Activated CD4-positive, CD25-positive, alpha-beta regulatory T cell treated with anti-CD3 and anti-CD28 coated beads, Interleukin-2, amount 50 U/mL, for 72 hours (primary cell): ENCODE measurements at places on chromosomes 3 and 15.

DNA sequence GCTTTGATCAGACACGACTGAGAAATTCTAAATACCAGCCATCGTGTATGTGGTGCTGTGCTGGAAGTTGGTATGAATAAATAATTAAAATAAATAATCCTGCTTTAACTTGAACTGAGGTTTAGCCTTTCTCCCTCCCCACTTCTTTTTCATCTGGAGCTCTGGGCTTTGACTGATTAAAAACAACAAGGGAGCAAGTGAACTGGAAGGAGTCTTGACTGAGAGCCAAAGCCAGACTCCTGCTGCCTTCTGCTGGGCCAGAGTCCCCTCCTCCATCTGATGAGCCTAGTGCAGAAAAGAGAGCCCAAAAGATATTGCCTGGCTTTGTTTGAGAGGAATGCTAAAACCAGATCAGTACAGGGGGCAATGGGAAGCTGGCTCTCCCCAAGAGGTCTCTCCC is 96.0 kb downstream of the CCNL1 start:
- no peak for DNase-seq

GRCh38 chr3:44080474-44081072 is 161.1 kb upstream of the TOPAZ1 start:
- no peak for DNase-seq

- DNase-seq: peak; percentile 24
Observed at GRCh38 chr15:81297603-81298575, 26.1 kb downstream of the STARD5 start.

DNA sequence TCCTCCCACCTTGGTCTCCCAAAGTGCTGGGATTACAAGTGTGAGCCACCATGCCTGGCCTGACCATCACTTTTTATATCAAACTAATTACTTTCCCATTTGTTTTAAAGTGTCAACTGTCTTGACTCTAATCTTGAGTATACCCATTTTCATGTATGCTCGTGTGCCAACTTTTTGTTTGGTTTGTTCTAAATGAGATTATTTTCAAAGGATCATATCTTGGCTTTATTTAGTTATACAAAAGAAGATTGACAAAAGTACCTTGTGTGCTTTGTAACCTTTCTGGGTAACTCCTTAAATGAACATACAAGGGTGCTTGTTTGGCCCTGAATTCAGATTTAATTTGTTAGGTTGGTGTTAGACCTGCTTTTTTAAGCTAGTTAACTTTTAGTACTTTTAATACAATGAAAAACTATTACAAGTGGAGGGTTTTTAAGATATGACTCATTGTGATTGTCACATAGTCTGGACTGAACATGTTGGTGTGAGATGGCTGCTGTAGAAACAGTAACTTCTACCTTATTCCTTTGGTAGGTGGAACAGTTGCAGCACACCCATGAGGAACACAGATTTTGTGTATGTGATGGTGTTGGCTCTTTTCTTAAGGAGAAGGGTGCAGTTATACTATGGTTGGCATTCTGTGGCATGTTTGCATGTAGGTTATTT is 10.7 kb downstream of the KIF23 start:
- no peak for DNase-seq

DNA sequence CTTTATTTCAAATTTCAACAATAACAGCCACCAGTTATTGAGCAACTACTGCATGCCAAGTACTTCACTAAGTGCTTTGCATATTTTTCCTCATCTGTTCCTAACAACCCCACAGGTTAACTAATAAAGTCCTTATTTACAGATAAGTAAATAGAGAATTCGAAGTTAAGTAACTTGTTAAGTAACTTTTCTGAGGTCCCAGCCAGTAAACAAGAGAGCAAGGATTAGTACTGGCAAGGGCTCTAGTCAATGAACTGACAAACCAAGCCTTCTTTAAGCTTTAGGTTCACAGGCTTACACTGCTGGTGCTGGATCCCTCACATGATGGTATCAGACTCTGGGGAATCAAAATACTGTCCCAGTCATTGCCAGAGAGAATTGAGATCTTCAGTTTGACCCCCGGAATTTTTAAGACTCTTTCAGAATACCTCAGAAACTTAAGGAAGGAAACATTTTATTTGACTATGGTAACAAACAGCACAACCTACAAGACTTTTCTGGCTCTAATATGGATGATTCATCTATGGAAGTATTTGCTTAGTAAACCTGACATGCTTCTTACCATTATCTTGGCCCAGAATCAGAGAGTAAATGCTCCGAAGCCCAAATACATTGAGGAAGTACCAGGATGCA is 16.5 kb downstream of the EMC3 start:
- no peak for DNase-seq

DNA sequence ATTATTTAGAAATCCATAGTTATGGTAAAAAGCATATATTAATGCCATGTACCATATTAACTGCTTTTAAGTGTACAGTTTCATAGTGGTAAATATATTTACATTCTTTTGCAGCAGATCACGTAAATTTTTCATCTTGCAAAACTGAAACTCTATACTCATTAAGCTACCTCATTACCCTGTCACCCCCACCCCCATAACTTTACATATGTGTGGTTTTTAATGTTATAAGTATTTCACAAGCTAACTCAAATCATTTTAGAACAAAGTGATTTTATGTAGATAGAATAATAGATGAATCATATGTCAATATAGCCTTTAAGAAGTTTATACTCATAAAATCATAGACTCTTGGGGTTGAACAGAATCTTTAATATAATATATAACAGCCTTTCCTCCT is 7.1 kb upstream of the TP63 start:
- DNase-seq: no peak

GRCh38 chr15:99427668-99428361 is 138.0 kb upstream of the MEF2A start:
- peak; percentile 23 for DNase-seq

GRCh38 chr3:149215515-149215914 is 6.1 kb downstream of the CP start:
- DNase-seq: no peak

GRCh38 chr3:123340336-123340735 is 108.6 kb downstream of the ADCY5 start:
- no peak for DNase-seq

DNA sequence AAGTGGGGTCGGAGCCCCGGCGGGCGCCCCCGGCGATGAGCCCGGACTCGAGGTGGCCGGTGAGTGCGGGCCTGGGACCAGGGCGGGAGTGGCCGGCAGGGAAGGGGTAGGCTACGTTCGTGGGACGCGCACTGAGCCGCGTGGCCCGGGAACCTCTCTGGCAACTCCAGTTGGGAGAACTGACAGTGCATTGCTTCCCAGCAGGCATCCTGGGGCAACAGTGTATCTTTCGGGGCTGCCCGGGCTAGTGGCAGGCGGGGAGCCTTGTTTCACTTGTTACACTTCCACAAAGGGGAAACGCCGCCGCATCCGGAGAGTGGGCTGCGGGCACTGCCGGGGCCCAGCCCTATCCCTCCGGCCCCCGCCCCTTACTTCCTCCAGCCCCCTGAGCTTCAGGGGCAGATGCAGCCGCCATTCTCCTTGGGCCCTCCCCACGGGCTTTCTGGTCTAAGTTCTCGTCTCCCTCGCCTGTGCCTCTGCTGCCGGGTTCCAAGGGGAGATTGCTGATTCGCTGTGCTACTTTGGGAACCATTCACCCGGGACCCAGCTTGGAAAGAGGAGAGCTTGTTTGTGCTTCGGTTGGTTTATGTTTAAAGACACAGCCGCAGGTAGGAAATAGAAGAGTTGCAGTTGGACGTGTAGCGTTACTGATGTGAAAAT is 675 bp downstream of the BRPF1 start:
- DNase-seq: peak; percentile 50

DNA sequence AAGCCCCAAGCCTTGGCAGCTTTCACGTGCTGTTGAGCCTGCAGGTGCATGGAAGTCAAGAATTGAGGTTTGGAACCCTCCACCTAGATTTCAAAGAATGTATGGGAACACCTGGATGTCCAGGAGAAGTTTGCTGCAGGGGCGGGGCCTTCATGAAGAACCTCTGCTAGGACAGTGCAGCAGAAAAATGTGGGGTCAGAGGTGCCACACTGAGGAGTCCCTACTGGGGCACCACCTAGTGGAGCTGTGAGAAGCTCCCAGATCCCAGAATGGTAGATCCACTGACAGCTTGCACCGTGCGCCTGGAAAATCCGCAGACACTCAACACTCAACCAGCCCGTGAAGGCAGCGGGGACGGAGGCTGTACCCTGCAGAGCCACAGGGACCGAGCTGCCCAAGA is 201.6 kb downstream of the OCA2 start:
- no peak for DNase-seq

- DNase-seq: no peak
Observed at GRCh38 chr3:105145511-105145910, 221.2 kb upstream of the ALCAM start.

- DNase-seq: no peak
Observed at GRCh38 chr3:101643861-101644613, 32.9 kb downstream of the ZBTB11 start.

DNA sequence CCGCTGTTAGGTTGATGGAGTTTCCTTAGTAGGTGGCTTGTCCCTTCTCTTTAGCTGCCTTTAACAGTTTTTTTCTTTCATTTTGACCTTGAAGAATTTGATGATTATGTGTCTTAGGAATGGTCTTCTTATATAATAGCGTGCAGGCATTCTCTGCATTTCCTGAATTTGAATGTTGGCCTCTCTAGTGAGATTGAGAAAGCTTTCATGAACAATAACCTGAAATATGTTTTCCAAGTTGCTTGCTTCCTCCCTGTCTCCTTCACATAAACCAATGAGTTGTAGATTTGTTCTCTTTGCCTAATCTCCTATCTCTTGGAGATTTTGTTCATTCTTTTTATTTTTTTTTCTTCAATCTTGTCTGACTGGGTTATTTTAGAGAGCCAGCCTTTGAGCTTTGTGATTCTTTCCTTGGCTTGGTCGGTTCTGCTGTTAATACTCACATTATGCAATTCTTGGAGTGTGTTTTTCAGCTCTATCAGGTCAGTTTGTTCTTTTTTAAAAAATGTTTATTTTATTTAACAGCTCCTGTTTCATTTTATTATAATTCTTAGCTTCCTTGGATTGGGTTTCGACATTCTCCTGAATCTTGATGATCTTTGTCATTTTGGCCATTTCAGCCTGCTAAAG is 627.9 kb downstream of the SI start:
- DNase-seq: no peak

DNA sequence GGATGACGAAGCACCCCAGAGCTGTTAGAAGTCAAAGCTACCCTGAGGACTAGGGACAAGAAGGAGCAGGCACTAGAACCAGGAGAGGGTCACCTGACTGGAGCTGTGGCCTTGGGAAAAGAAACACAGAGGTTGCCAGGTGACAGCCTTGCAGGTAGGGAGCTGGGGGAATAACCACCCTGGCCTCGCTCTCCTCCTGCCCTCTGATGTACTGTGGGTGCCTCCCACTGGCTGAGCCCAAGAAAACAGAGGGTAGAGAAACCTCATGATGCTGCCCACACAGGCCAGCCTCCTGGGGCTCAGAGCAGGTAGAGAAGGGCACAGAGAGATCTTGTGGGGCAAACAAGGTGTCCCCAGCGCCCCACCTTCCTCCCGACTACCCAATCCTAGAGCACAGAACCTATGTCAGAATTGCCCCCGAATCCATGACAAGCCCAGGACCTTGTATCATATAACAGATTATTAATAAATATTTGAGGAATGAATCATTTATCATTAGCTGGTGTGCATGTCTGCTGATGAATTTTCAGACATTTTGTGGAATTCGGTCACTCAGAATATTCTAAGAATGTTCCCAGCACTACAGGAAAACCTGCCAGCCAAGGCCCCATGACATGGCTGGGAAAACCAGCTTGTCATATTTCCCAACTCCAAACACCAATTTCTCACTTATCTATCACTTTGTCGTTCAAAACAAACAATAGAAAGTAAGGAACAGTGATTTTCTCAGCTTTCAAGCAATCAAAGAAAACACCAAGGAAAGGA is 59.8 kb upstream of the MEX3B start:
- DNase-seq: no peak

- no peak for DNase-seq
Observed at GRCh38 chr3:103381296-103382079, 946.7 kb downstream of the ZPLD1 start.

- no peak for DNase-seq
Observed at GRCh38 chr3:111156517-111156916, 84.9 kb downstream of the NECTIN3 start.

DNA sequence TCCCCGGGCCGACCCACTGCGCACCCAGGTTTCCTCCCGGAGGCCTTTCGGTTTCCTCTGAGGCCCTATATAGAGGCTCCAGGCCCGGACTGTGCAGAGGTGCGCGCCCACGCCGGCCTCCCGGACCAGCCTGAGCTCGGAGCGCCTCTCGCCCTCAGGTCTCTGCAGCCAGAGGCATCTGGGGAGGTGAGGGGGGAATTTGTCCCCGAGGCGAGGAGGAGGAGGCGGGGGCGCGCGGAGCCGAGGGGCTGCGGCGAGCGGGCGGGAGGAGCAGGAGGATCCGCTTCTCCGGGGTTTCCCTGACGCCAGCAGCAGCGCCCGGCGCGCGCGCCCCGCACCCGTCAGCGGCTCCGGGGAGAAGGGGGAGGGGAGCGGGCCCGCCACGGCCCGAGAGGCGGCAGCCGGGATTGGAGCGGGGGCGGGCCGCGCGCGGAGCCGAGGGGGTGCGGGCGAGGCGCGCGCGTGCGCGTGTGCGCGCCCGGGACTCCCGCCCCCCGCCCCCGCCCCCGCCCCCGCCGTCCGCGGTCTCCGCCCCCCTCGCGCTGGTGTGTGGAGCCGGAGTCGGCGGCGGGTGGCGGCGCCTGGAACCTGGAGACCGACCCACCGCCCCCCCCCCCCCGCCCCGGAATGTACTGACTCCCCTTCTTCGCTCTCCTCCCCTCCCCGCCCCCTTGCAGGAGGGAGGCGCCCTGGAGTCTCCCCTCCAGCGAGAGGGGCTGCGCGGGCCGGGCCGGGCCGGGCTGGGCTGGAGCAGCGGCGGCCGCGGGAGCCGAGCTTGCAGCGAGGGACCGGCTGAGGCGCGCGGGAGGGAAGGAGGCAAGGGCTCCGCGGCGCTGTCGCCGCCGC is at the start of gene NEO1:
NEO1 (plus strand) TSS at position 657 of the 846 bp plus-strand sequence. CDS start 213 bp downstream, outside the sequence.
- DNase-seq: peak; percentile 51

DNA sequence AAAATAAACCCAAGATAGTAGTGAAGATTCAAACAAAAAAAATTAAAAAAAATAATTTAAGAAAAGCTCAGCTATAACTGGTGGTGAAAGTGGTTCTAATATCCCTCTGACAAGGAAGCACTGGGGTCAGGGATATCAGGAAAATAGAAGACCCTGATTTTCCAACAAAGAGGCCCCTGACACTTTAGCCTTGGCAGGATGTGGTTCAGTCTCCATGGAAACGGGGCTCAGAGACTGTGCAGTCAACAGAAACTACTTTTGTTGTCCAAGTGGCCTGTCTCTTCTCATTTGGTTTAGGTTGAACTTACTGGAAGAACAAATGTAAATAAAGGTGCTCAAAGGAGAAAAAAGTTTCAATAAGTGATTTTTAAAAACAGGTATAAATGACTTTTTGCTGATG is 27.2 kb downstream of the INTS14 start:
- DNase-seq: no peak

DNA sequence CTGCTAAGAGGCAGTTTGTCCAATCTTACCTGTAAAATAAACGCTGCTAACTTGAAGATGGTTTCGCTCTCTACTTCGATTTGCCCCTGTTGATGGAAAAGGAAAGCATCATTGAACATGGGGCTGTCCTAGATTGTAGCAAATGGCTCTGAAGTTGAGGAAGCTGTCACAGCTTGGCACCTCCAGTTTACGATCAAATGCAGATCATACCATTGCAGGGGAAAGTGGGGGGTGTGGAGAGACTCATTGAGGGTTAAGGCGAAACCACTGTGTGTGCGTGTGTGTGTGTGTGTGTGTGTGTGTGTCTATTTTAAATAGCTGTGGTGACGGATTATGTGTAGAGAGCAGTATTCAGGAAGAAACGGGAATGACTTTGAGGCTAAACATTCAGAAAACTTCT is 127.6 kb upstream of the LMOD3 start:
- peak; percentile 35 for DNase-seq

- no peak for DNase-seq
Observed at GRCh38 chr3:126693921-126694320, 10.1 kb upstream of the CHCHD6 start.
